SK-N-SH treated with all-trans-retinoic acid at 6 μM for 48 hours (cell line): ENCODE measurements at places on chromosomes 5 and 9.

DNA sequence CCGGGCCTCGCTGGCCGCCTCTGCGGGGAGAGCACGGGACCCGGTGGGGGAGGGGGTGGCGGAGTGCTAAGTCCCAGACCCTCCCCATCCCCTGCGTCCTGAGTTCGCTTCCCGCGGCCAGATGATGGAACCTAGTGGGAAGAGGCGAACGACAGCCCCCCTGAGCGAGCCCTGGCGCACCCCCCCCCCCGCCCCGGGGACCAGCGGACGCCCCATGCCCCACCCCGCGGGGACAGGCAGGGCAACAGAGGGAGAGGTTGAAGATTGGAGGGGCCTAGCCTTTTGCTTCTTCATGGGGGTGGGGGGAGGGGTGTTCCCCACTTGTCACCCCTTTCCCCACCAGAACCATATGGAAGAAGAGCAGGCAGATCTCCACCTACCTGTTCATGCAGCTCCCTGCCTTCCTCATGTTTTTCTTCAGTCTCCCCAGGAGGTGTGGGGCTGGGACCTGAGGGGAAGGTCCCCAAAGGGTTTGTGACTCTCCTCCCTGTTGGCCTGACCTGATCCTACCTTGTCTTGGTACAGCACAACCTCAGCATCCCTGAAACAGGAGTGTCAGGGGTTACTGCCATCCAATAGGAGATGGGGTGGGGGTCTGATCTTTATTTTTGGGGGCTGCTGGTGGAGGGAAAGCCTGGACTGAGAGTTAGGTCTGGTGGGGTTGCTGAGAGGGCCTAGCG, 485 bp downstream of the FAM53C start:
- peak; percentile 1 for ATAC-seq

- ATAC-seq, result no peak
Observed at GRCh38 chr5:161030229-161030628, 178.2 kb upstream of the ATP10B start.

DNA sequence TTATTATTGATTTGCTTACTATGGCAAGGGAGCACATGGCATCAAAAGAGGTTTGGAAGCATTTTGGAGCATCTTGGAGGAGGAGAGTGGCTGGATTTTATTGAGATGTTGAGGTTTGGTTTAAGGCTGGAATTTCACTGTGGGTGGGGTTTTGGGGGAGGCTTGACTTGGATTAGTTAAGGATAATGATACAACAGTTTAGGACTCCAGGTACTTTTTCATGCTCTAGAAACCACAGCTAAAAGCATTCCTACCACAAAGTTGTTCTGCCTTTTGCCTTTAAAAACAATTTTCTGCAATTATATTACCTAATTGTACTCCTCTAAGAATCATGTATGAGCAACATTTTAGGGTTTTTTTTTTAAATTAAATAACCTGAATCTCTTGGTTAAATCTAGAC, 5.0 kb downstream of the GCNT4 start:
- ATAC-seq, result no peak

DNA sequence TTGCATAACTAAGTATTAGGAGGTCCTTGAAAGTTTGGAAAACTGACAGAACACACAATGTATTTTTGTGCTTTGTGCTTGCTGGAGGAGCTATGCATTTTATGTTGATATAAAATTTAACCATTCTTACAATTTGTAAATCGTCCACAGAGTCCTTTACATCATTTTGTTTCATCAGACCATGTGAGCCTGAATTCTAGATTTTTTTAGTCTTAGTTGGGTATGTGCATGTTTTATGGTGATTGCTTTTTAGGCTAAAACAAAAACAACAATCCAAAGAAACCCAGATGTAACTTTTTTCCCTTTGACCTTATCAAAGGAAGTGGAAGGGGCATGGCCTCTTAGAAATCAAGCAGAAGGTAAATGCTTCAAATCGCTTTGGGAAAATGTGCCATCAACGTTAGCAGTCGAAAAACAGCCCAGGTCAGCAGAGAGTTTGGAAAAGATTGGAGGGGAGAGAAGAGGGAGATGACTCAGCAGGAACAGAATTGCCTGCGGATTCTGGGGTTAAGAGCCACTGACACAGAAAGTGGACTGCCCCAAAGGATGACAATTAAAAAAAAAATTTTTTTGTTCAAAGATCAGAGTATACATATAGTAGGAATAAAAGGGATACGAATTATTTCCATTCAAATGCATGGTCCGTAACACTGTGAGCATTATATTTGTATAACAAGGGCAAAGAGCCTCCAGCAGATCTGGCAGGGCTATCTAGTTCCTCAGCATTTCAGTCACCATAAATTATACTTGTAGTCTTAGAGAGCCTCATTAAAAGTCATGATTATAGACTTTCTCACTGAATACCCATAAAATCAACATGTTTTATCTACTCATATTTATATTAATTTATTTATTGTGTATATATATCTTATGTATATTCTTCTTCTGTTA, 253.5 kb upstream of the HAPLN1 start:
- ATAC-seq, result no peak

- ATAC-seq, result peak; percentile 25; the same call in 2 of the 3 replicates
Observed at GRCh38 chr5:142432961-142433360, 108.1 kb upstream of the SPRY4 start.

GRCh38 chr5:31888564-31888963, 249.6 kb downstream of the PDZD2 start:
- ATAC-seq, result no peak

GRCh38 chr5:113024076-113024697, 47.6 kb downstream of the DCP2 start:
- no peak for ATAC-seq

- no peak for ATAC-seq
Observed at GRCh38 chr5:130795037-130795436, 370.0 kb downstream of the HINT1 start.

GRCh38 chr5:32145378-32145777, 28.7 kb downstream of the GOLPH3 start:
- ATAC-seq, result no peak; the same call in 2 of the 3 replicates
